ENCODE measurements at places on chromosomes 6 and 20. TPM values are rescaled to one million over a fixed set of nuclear protein-coding genes. Genes with fewer than 3 reads are reported as not detected.

- DNase-seq, result peak; percentile 47
Observed at GRCh38 chr6:157800420-157801237, 22.4 kb upstream of the SNX9 start.

- no peak for DNase-seq
Observed at GRCh38 chr6:166761801-166762200, 134.8 kb upstream of the RPS6KA2 start.

DNA sequence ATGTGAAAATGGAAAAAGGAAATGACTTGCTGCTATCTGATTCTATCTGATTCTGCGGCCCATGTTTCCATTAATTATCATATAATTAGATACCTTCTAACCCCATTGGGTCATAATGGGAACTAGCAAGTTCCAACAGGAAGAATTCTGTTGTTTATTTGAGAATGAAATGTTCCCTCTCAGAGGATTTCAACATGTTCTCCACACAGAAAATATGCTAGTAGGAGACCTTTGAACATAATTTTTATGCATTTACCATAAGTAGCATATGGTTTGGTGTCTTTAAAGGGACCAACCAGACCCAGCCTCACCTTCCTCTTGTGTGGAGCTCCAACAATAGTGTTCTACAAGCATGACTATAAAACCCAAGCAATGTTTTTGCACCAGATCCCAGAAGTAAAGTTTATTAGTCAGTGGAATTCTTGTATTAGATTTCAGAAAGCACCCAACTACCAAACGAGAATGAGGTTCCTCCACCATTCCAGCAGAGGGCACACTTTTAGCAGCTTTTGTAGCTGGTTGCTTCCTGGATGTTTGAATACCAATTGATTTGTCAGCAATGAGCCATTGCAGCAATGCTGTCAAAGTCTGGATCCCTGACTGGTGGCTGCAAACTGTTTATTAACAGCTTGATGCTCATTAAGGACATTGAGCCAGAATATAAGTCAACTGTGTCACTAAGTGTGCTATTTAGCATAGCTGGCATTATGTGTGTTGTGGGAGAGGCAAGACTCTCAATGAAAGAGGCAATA, 143.6 kb upstream of the GJE1 start:
- peak; percentile 79 for DNase-seq

- no peak for DNase-seq
Observed at GRCh38 chr6:122872311-122872710, 83.3 kb downstream of the SMPDL3A start.

- no peak for DNase-seq
Observed at GRCh38 chr6:152461556-152461955, 175.6 kb downstream of the SYNE1 start.

DNA sequence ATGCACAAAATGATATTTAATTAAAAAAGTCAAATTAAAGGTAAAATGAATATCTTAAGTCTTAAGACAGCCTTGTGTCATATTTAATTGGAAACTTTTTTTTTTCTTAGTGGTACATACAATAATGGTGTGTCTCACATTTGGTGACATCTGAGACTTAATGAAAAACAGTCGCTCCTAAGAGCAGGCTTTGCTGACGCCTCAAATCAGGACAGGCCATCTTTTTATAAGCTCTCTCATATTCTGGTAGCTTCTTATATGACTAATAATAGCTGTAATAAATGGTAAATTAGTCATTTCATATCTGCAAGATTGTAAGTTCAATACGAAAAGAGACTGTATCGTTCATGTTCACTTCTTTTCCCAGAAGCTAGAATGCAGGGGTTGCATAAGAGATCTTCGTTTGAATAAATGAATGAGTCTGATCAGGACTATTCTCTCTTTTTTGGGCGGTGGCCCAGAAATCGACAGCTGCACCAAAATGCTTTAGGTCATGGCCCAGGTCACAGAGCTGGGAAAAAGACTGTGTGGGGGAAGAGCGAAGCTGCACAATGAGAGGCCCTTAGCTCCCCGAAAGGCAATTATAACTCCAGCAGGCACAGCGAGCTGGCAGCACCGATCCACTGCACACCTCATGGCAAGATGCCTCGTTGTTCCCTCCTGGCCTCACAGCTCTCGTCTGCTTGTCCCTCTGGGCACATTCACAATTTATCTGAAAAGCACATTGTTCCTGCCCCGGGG, 69.4 kb downstream of the NRN1 start:
- DNase-seq, result no peak

- peak; percentile 54 for DNase-seq
Observed at GRCh38 chr6:137873273-137873762, 6.3 kb downstream of the TNFAIP3 start.

DNA sequence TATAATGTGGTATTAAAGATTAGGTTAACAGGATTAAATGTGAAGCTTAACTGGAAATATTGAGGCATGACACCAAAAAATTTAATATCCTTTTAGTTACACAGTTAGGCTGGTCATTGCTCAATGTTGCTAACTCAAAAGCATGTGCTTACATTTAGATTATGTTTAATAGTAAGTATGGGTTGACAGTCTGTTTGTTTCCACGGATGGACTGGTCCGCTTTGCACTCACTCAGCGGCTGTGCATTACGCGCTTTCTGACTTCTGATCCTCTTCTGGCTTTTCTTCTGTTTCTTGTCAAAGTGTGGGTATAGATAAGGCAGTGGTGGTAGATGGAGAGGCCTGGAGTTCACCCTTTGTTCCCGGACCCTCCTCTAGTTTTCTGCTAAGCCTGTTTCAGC, 174.9 kb downstream of the RIMS1 start:
- no peak for DNase-seq

- DNase-seq, result no peak
Observed at GRCh38 chr20:1896484-1897258, 1.5 kb downstream of the SIRPA start.

- DNase-seq, result no peak
Observed at GRCh38 chr20:53223626-53224172, 251.5 kb downstream of the TSHZ2 start.

GRCh38 chr6:40486576-40486975, 100.6 kb downstream of the LRFN2 start:
- no peak for DNase-seq

GRCh38 chr20:40583636-40584035, 105.4 kb downstream of the MAFB start:
- no peak for DNase-seq

BPIFB3 gene
- not detected for total RNA-seq

RNF144B gene
- 1.2 TPM for total RNA-seq

AGPAT1 gene
- 110 TPM for total RNA-seq

PRKN gene
- total RNA-seq, result not detected

NRSN1 gene
- total RNA-seq, result not detected
